Immature natural killer cell (primary cell): ENCODE measurements at places on chromosomes 16 and 17. TPM values are rescaled to one million over a fixed set of nuclear protein-coding genes. Genes with fewer than 3 reads are reported as not detected.

SYNGR2 gene
- 230 TPM for polyA plus RNA-seq

- no peak for DNase-seq
- no peak overlapping the region for H3K4me3 ChIP-seq
- H3K4me1 ChIP-seq: no peaks in the 10 kb centered on the region
- peaks cover 20% of the 10 kb centered on the region for H3K36me3 ChIP-seq
Measured at GRCh38 chr17:596287-596686, 118.4 kb downstream of the VPS53 start.

- H3K36me3 ChIP-seq: no peaks in the 10 kb centered on the region
- H3K4me3 ChIP-seq: no peak overlapping the region
- peak; percentile 66 for DNase-seq
- H3K27ac ChIP-seq: peak overlapping the region; percentile 91
- H3K4me1 ChIP-seq: peaks cover 67% of the 10 kb centered on the region
Measured at GRCh38 chr16:2838928-2839327, 8.8 kb downstream of the ZG16B start.

HS3ST3B1 gene
- 9.0 TPM for polyA plus RNA-seq

RDM1 gene
- polyA plus RNA-seq: 1.7 TPM

GRCh38 chr17:62631086-62631935 is 3.8 kb downstream of the MRC2 start:
- no peak for DNase-seq
- no peaks in the 10 kb centered on the region for H3K36me3 ChIP-seq
- H3K4me1 ChIP-seq: peaks cover 7% of the 10 kb centered on the region
- H3K27ac ChIP-seq: no peak overlapping the region

DNA sequence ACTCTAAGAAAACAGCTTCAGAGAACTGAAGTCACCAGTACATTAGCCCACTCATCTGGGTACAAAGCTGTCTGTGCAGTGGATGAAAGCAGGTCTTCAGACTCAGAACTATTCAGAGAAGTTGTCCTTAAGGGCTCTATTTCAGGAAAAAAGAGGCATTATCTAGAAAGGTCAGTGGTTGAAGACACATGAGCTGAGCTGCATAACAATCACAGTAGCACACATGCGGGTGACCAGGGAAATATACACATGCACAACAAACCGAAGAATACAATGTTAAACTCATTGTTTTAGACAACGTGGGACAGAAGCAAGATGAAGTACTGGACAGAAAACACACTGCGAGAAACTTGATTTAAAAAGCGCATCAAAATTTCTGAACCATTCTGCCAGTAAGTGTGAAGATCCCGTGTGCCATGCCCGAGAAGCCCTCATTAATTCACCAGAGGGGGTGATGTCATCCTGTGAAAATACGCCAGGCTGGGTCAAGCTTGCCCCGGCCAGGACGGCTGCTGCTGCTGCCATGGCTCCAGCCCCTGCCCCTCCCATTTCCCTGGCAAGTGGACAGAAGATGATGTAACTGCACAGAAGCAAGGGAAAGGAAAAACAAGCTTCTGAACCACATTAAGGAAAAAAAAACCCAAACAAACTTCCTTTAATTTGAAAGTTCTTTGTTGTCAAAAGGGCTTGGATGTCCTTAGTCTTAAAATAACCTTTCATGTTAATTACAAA is 10.1 kb downstream of the DYNC1LI2 start:
- no peak for DNase-seq
- H3K4me3 ChIP-seq: no peak overlapping the region
- H3K27ac ChIP-seq: no peak overlapping the region
- H3K4me1 ChIP-seq: peaks cover 22% of the 10 kb centered on the region

GRCh38 chr17:76239538-76240274 is 587 bp downstream of the RNF157 start:
- H3K36me3 ChIP-seq: no peaks in the 10 kb centered on the region
- peak overlapping the region; percentile 78 for H3K4me3 ChIP-seq
- H3K4me1 ChIP-seq: peaks cover 26% of the 10 kb centered on the region
- H3K27ac ChIP-seq: peak overlapping the region; percentile 64
- peaks cover 10% of the 10 kb centered on the region for H3K27me3 ChIP-seq

DNA sequence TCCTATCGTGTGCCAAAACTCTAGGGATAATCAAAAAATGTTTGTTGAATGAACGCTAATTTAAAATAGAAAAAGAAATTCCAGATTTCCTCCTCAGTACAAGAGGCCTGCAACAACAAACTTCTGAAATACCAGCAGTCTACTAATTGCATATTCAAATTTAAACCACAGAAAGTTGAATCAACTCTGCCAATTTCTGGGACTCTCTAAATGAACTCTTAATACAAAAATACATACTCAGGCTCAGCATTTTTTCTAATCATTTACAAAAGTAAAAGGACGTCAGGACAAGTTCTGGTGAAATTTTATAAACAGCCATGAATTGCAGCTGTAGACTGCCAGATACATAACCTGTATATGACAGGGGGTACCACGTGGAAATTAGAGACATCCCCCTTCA is 49.0 kb downstream of the KANSL1 start:
- H3K4me1 ChIP-seq: peaks cover 96% of the 10 kb centered on the region
- no peaks in the 10 kb centered on the region for H3K36me3 ChIP-seq
- no peaks in the 10 kb centered on the region for H3K27me3 ChIP-seq
- H3K4me3 ChIP-seq: peak overlapping the region; percentile 8
- no peak for DNase-seq

GLIS2 gene
- polyA plus RNA-seq: not detected

TRAF4 gene
- 5.1 TPM for polyA plus RNA-seq

- H3K4me3 ChIP-seq: no peak overlapping the region
- peaks cover 11% of the 10 kb centered on the region for H3K4me1 ChIP-seq
- H3K27me3 ChIP-seq: peaks cover 5% of the 10 kb centered on the region
- H3K27ac ChIP-seq: no peak overlapping the region
- no peak for DNase-seq
Measured at GRCh38 chr16:68754084-68754792, 17.1 kb downstream of the CDH1 start.

- peaks cover 15% of the 10 kb centered on the region for H3K36me3 ChIP-seq
- H3K27me3 ChIP-seq: no peaks in the 10 kb centered on the region
- no peak for DNase-seq
- H3K27ac ChIP-seq: peak overlapping the region; percentile 61
- H3K4me1 ChIP-seq: peaks cover 17% of the 10 kb centered on the region
Measured at GRCh38 chr17:30788918-30789317, 35.6 kb downstream of the CRLF3 start.

- no peaks in the 10 kb centered on the region for H3K4me1 ChIP-seq
- no peak for DNase-seq
- H3K27me3 ChIP-seq: no peaks in the 10 kb centered on the region
- no peak overlapping the region for H3K27ac ChIP-seq
- H3K36me3 ChIP-seq: no peaks in the 10 kb centered on the region
- no peak overlapping the region for H3K4me3 ChIP-seq
Measured at GRCh38 chr16:22710326-22710725, 103.6 kb upstream of the HS3ST2 start.

DNA sequence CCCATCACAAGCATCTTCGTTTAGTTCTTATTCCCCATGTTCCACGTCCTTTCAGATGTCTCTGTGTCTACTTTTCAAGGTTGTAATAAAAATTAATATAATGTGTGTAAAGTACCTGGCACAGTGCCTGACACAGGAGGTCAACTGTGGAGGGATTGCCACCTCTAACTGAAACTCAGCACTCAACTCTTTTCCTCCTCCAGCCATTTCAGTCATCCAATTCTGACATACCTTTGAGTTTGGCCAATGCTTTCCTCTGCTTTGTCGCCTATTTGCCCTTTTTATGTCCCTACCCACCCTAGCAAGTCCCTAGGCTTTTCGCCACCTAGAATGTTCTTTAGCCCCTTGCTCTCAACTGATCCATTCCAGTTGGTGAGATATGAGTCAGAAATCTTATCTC is 1.6 kb downstream of the UBE2Z start:
- H3K27me3 ChIP-seq: peaks cover 3% of the 10 kb centered on the region
- H3K36me3 ChIP-seq: peaks cover 4% of the 10 kb centered on the region
- DNase-seq: no peak
- H3K4me3 ChIP-seq: peak overlapping the region; percentile 89
- H3K4me1 ChIP-seq: peaks cover 67% of the 10 kb centered on the region

DNA sequence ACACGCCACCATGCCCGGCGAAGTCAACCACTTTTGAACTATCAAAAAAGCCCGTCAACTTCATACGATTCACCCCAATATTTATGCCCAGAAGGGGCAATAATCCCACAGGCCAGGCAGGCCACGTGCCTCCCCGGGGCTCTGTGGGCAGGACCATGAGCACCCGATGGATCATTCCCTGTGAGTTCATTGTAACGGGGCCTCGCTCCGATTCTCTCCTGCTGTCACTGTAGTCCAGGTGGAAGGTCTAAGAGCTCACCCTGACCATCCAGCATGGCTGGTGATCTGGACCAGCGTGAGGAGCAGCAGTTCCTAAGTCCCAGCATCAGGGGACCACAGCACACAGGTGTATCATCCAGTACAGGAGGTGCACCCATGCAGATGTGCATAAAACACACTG is 77.5 kb upstream of the DOC2B start:
- H3K36me3 ChIP-seq: peaks cover 10% of the 10 kb centered on the region
- no peak overlapping the region for H3K27ac ChIP-seq
- H3K27me3 ChIP-seq: peaks cover 2% of the 10 kb centered on the region
- no peaks in the 10 kb centered on the region for H3K4me1 ChIP-seq
- DNase-seq: no peak

DNA sequence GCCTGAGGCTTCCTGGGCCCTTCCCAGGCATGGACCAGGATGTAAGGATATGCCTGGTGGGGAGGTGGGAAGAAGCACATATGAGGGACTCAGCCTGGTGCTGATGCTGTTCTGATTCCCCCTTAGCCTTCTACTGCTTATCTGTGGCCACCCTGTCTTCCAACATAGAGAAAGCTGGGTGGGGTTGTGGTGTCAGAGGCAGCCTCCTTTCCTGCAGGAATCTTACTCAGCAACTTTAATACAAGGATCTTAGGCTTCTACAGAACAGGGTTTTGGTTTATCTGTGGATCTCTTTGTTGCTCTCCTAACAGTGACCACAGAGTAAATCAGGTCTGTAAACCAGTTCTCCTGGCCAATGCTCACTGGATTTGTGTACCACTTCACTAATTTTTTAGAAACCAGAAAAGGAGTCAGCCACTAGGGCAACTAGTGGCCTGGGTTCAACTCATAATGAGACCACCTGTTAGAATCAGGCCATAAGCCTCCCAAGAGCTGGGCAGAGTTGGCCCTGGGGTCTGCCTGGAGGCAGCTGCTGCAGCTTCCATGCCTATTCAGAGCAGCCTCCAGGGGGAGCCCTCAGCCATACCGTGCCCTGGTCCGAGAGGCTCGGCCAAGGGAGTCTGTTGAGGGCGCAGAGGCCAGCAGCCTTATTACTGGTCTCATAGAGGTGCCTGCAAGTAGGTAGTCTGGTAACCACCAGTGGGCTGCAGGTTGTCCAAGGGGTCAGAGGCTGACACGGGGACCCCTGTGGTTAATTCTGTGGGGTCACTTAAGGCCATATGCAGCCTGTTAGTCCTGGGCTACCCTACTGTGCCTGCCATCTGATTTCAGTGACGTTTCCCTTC is 7.1 kb downstream of the HAS3 start:
- no peak overlapping the region for H3K4me3 ChIP-seq
- DNase-seq: peak; percentile 22

DNA sequence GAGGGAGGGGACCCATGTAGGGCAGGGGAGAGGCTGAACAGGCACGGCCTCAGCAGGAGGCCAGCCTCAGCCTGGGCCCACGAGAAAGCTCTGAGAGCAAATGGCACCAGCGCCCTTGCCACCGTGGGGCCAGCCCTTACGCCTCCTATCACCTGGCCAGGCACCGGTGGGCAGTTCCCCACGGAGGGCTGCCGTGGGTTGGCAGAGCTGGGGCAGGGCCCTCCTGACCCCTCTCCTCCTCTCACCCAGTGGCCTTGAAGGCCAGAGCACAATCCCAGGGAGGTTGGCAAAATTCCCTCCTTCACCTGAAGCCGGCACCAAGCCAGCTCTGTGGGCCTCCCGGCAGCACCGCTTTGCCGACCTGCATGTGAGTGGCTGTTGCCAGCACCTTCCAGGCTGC is 53.1 kb upstream of the ENPP7 start:
- H3K4me1 ChIP-seq: no peaks in the 10 kb centered on the region
- H3K27ac ChIP-seq: no peak overlapping the region
- H3K36me3 ChIP-seq: peaks cover 4% of the 10 kb centered on the region
- no peak for DNase-seq

KRTAP1-1 gene
- not detected for polyA plus RNA-seq

CACNG4 gene
- not detected for polyA plus RNA-seq

DNA sequence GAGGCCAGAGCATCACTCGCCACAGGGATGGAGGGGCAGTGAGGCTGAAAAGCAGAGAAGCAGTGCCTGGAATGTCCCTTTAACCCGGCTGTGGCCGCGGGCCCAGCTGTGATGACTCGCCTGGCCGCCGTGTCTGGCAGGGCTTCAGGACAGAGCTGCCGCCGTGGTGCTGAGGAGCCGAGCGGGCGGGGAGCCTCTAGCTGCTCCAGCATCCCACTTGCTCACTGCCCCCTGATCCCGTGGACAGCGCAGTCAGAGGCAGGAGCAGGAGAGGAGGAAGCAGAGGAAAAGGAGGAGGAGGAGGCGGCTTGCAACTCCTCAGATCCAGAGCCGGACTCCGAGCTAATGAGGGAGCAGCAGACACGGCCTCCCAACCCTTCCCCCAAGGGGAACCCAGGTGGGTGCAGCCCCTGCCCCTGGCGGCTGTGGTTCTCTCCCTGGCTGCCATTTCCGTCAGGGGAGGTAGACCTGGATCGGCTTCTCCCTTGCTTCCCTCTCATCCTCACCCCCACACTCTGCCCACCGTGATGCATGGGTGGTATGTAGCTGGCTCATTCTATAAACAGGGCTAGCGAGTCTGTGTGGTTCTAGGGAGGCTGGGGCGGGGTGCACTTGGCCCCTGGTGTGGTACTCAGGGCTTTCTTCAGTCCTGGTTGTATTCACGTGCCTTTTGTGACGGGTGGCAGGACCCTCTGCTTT is 165.7 kb downstream of the CMIP start:
- H3K27ac ChIP-seq: no peak overlapping the region
- H3K4me1 ChIP-seq: peaks cover 12% of the 10 kb centered on the region
- DNase-seq: no peak

IST1 gene
- polyA plus RNA-seq: 98.3 TPM

FBXW10B gene
- polyA plus RNA-seq: not detected

TAC4 gene
- not detected for polyA plus RNA-seq

DNA sequence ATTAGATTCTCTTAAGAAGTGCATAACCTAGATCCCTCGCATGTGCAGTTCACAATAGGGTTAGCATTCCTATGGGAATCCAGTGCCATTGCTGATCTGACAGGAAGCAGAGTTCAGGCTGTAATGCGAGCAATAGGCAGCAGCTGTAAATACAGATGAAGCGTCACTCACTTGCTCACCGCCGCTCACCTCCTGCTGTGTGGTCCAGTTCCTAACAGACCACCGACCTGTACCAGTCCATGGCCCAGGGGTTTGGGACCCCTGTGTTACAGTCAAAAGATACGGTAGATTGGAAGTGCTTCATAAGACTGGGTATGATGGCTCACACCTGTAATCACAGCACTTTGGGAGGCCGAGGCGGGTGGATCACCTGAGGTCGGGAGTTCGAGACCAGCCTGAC is 2.8 kb downstream of the STAT5A start:
- H3K36me3 ChIP-seq: peaks cover 4% of the 10 kb centered on the region
- peaks cover 2% of the 10 kb centered on the region for H3K27me3 ChIP-seq
- no peak overlapping the region for H3K4me3 ChIP-seq
- no peak for DNase-seq
- no peak overlapping the region for H3K27ac ChIP-seq
